ENCODE measurements at places on chromosomes 16 and 17.
A peak's percentile ranks its signal among the peaks of the same experiment; 100 is the strongest.

DNA sequence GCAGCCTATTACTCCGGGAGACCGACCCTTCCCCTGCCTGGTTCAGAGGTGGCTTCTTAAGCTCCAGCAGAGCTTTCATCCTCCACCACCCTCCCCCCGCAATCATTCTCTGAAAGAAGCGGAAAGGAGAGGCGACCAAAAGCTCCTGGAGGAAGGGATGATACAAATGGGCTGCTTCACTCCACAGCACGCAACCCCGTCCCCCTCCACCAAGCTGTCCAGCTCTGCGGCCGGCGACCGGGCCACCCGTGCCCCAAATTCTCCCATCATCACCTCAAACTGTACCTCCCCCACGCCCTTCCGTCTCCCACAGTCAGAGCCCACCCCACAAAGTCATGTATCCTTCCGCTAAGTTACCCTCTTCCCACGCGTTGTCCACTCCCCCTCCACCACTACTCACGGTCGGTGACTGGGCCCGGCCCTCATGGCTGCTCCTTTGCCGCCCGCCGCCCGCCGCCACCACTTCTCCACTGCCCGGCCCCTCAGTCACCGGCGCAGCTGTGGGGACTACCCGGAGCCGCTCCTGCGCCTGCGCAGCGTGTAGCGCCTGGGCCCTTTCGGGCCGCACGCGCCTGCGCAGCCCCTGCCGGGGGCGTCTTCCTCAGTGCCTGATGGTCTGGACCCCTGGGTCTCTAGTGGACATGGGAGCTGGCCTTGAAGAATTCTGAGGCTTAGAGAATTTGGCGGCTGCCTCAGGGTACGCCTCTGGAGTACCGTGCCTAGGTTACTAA lies at the start of gene FAM222B:
TSS of gene FAM222B (minus strand) at position 509 of the 731 bp plus-strand sequence. CDS start 76,123 bp downstream, outside the sequence.
- DNase-seq: peak; percentile 67

DNA sequence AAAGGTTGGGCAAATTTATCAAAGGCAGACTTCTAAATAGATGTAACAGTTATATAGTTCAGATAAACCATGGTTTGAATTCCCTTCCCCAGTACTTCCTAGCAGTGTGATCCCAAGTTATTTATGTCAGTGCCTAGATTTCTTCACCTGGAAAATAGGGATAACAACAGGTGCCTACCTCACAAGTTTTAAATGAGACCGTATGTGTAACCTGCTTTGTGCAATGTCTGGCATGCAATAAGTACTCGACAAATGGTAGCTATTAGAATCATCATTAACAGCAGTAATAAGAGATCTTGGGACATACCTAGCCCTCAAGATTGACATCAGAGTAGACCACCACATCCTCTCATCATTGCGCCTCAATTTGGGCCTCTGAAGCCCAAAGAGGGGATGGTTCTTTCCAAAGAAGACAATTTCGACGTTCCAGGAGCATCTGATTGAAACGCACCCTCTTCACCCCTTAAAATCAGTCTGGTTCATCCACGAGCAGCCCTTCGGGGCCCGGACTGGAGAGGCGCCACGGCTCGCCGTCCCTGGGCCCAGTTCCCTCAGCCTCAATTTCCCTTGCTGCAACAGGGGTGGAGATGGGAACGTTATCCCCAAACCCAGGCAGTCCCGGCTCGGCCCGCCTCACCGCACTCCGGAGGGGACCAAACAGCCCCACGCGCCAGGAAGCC lies 541 bp downstream of the ACACA start:
- DNase-seq: no peak

- DNase-seq: no peak
Observed at GRCh38 chr17:74644419-74644818, 20.9 kb upstream of the CD300E start.

DNA sequence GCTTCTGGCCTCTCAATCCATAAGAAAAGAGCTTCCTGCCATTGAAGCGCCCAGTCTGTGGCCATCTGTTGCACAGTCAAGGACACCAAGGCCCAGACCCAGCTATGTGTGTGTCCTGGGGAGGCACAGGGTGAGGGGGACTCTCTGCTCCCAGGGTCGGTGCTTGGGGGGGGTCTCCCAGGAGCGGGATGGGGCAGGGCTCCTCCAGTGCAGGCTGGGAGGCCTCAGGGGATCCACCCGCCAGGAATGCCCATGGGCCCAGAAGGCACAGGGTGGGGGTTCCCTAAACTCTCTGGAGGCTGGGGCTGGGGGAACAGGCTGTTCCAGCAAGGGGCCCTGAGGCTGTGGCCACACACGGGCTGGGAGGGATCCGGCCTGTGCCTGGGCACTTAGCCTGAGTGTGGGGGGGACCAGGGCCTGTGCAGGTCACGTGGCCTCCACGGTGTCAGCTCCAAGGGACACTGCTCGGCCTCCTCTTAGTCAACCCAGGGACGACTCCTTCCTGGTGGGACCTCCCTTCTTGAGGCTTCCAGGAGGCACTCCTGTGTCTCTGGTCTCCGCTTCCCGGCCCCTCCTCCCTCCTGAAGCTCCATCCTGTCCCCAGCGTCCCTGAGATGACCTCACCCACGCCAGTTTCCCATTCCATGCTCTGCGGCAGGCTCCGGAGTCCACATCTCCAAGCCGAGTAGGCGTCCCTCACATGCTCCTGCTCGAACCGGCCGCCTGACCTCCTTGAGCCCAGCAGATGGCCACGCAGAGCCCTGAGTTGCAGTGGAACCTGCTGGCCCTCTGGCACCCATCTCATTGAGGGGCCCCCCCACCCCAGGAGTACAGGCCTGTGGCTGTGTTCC lies 23.1 kb upstream of the BAHCC1 start:
- no peak for DNase-seq

DNA sequence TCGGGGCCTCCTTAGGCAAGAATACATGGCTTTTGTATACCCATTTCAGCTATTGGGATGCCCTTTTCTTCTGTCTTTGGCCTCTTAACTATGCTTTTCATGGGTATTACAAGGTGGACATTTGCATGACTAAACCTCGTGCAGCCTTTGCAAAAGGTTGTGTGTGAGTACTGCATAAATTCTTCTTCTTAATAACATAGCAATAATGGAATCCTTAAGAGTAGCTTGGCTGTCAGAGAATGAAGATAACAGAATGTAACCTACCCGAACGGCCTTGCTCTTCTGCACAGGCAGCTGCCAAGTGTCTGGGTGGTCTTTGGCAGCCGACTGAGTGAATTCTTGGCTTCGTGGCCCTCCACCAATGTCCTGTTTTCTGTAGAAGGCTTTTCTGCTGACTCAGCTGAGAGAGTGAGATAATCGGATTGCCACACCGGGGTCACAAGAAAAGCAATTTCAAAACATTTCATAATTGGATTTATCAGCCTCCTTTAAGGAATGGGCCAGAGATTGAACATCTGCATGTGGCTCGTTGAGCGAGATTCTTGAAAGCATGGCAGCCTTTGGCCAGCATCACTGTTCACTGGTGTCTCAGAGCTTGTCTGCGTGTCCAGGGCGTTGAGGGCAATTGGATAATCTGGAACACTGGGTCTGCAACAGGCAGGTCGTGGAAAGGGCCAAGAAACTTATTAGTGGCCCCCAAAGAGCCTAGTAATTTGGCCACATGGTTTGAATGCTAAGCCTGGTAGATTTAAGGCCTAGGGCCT lies 13.4 kb downstream of the IRF8 start:
- DNase-seq: no peak

DNA sequence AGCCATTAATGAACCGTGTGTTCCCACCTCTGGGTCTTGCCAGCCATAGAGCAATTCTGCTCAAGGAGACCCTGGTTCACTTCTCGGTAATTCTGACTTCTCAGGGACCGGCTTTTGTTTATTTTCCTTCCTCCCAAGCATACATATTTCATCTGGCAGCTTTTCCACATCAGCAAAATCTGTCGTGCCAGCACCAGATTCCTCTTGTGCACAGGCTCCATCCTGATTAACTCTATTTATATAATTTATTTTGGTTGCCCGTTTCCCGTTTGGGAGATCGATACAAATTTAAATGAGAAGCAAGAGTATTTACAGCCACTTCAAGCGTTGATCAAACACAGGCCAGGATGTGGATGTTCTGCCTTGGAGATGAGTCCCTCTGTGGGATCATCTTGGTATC lies 161.9 kb upstream of the XYLT1 start:
- no peak for DNase-seq

DNA sequence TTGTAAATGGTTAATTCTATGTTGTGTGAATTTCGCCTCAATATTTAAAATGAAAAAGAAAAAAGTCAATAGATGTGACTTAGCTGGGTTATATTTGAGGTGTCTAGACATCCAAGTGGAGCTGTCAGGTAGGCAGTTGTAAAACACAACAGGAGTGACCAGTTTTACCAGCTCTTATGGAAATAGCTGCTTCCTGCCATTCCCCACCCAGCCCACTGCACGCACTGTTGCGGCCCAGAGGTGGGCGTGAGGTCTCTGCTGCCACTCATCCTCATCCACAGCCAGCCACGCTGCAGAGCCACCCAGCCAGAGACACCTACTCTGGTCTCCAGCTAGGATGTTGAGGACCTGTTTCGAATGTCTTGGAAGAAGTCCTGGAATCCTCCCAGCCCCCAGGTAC lies 3.4 kb upstream of the CARD14 start:
- no peak for DNase-seq

GRCh38 chr17:2363851-2364762 lies 26.8 kb downstream of the SGSM2 start:
- DNase-seq: no peak

GRCh38 chr16:546909-547770 lies 13.1 kb upstream of the PRR35 start:
- DNase-seq: peak; percentile 27

DNA sequence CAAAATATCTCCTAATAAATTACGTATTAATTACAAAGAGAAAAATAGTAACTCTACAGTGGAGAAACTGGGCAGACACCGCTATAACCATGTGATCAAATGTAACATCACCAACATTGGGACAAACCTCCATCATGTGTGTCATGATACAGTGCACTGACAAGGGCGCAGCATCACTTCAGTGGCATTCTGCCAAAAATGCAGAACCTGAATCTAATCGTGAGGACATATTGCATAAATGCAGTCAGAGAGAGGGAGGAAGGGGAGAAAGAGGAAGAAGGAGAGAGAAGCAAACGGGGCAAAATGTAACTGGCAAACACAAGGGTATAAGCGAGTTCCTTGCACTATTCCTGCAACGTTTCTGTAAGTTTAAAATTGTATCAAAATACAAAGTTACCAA lies 74.2 kb upstream of the MARCHF10 start:
- DNase-seq: no peak

DNA sequence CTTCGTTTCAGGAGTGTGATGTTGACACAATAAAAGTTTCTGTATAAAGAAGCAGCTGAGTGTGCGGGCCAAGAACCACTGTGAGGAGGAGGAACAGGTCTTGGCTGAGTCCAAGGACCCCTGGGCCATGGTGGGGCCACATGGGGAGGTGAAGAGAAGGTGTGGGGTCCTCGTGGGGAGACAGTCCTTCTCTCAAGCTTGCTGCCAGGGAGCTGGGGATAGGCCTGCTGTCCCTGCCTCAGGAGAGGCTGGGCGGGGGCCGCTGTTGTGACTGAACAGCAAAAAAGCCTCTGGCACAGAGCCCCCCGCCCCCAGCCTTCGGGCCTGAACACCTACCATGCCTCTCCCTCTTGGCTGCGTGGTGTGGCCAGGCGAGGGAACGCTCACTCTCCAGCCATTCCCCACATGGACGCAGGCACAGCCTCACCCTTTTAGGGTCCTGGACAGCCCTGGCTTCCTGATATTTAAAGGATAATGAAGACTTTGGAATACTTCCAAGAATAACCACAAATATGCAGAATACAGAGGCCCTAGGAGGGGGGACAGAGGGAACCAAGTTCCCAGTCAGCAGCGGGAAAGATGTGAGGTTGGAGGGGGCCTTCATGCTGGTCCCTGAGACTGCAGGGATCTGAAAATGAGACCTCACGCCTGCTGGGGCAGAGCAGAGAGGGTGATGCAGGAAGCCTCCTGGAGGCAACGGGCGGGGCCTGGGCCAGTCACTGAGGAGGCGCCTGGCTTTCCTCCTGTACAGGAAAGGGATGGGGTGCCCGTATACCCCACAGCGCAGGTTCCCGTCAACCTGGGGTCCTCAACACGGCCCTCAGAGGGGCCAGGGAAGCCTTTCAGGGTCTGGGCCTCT lies 100.0 kb upstream of the CREBBP start:
- no peak for DNase-seq

DNA sequence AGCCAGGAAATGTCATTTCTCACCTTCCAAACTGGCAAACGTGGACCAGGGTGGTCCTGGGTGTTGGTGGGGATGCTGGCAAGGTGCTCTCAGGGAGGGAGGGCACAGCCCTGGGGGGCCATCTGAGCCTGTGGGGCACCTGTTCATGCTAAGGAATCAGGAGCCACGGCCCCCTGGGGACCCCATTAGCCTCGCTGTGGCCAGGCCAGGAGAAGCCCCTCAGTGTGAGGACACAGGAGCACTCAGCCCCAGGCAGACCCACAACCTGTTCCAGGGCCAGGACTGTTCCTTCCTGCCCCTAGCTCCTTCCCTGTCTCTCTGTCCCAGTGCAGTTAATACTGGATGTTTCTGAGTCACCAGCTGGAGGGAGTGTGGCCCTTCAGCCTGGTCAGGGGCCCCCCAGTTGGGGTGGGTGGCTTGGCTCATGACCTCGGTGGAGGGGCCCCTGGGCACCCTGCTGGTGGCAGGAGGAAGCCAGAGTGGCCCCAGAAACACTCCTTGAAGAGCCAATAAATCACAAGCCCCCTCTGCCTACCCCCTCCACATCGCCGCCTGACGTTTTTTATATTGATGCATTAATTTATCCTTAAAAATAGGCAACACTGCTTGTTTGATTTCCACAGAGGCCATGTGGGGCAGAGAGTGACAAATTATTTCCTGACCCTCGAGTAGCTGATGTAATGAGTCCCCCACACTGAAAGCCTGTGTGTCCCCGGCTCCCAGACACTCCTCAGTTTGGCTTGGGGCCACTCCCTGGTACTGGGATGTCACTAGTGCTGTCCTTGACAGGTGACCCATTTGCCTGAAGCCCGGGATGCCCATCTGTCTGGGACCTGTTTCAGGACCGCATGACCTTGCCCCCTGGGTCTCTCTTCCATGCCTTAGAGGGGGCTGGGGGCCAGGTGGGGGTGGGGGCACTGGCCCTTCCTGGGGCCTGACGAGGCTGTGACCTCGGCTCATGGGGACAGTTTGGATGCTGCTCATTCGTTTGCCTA lies 22.3 kb downstream of the ACTG1 start:
- DNase-seq: no peak

DNA sequence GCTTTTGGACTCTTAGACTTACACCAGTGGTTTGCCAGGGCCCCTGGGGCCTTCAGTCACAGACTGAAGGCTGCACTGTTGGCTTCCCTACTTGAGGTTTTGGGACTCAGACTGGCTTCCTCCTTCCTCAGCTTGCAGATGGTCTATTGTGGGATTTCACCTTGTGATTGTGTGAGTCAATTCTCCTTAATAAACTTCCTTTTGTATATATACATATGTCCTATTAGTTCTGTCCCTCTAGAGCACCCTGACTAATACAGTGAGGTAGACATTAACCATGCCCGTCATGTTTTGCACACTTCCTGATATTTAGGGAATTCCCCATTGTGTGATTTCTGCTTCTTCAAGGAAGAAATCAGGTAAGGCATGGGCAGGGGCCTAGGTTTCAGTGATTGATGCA lies 147.8 kb upstream of the CA10 start:
- DNase-seq: no peak
